ENCODE measurements at places on chromosomes 3 and 15.

DNA sequence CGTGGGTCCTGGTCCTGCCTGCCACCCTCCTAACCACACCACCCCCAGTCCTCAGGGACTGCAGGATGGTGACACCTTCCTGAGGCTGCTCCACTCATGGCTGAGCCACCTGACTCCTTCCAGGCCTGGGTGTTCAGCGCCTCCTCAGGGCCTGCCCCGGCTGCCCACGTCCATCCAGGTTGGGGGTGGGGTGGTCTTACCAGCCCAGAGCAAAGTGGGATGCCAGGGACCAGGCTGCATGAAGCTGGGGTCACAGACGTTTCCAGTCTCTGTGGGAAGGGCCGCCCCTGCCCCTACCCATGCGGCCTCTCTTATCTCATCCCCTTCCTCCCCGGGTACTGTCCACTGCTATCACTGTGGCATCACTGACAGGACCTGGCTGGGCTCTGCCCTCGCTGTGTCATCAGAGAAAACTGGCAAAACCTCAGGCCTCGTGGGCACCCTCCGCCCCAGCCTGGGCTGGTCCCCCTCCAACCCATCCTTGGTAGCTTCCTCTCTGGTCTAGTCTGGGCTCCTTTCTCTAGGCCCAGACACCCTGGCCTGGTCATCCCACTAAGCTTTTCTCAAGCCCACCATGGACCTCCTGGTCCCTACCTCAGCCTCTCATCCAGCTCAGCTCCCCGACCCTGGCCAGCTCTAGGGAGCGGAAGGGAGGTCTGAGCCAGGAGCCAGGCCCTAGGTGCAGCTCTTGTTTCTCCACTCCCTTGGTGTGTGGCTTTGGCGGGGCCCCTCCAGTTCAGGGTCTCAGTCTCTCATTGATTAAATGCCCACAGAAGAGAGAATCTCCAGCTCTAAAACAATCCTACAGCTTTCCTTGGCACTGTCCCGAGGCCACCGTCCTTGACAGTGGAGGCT lies 32.9 kb downstream of the WNT7A start:
- DNase-seq = no peak

- DNase-seq = no peak
Observed at GRCh38 chr3:149016669-149017541, 25.6 kb downstream of the GYG1 start.

- DNase-seq = no peak
Observed at GRCh38 chr15:42800731-42801474, 64.0 kb upstream of the CDAN1 start.

GRCh38 chr3:140704733-140705132 lies 26.9 kb downstream of the TRIM42 start:
- no peak for DNase-seq

DNA sequence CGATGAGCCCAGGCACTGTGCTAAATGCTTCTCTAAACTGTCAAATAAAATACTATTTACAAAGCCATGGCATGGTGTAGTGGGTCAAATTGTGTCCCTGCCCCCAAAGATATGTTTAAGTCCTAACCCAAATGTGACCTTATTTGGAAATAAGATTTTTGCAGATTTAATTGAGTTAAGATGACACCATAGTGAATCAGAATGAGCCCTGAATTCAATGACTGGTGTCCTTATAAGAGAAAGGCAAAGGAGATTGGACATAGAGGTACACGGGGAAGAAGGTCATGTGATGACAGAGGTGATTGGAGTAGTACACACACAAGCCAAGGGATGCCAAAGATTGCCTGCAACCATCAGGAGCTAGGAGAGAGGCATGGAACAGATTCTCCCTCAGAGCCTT lies 121.6 kb upstream of the VEPH1 start:
- no peak for DNase-seq

- no peak for DNase-seq
Observed at GRCh38 chr3:170228093-170228766, 6.0 kb downstream of the PRKCI start.

DNA sequence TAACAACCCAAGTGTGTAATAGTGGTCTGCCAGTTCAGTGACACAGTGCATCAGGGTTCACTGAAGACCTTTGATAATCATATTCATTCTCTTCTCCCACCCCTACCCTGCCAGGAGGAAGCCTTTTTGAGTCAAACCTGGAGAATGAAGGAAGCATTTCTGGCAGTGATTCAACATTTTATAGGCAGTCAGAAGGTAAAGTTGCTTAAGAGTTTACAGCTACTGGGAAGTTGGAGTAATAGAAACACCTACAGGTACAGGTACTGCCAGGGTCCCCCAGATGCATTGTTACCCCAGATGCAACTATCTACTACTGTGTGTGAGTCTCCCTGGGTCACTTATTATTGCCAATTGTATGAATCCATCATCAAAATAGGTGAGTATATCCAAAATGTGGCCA lies 146.9 kb upstream of the EIF1B start:
- DNase-seq = no peak

GRCh38 chr15:56533731-56534403 lies 68.9 kb upstream of the MNS1 start:
- DNase-seq = no peak

GRCh38 chr3:48595526-48596121 lies 495 bp upstream of the COL7A1 start:
- DNase-seq = no peak

DNA sequence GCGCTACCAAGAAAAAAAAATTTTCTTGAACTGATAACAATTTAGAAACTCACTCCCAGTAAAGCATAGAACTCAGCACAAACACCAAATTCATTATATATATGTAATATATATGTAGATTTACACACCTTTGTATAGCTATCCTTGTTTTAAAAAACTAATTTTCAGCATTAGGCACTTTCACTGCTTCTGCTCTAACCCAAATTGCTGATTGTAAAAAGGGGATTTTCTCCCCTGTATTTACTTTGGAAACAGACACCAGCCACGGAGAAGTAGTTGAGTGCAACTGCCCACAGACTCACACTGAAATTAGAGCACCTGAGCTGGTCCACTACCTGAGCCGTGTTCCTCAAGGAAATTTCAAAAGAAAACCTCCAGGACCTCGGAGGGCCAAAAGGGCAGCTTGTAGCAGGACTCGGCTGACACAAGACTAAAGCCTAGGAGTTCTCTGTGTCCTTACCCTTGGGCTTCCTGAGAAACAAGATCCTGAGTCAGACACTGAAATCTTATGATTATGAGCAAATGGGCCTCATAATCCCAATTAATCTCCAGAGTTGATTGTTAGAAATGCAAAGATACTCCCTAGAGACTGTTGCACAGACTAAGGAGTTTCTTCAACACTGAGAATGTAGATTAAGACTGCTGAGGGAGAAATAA lies 106.0 kb downstream of the TNIK start:
- DNase-seq = no peak

- no peak for DNase-seq
Observed at GRCh38 chr3:110608566-110608965, 463.1 kb upstream of the NECTIN3 start.

GRCh38 chr15:25175033-25175788 lies 220.4 kb downstream of the SNRPN start:
- no peak for DNase-seq

DNA sequence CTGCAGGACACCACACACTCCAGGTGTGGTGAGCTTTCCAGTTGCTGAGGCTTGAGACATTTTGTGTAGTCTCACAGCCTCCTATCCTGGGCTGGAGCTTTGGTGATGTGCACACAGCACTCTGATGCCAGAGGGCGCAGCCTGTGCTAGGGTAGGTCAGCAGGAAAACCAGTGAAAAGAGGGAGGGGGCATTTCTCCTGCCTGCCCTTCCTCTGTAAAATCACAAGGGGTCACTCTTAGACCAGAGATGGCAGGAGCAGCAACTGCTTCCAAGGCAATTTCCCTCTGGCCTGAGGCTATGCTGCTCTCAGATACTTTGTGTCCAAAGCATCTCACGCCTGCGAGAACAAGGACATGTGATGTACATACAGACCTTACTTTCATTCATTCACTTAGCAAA lies 16.5 kb upstream of the MUSTN1 start:
- no peak for DNase-seq

GRCh38 chr3:122405015-122405414 lies 10.8 kb downstream of the WDR5B start:
- no peak for DNase-seq

DNA sequence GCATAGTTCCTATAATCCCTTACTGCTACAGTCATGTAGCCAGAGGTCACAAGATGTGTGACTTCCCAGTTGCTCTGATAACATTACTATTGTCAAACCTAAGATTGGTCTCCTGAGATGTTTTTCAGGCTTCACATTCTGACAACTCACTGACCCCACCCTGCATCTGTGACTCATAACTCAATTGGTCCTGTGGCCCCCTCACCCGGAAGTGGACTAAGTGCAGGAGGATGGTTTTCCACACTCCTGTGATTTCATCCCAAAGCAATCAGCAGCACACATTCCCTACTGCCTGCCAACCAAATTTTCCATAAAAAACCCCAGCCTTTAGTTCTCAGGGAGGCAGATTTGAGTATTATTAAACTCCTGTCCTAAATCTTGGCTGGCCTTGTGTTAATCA lies 564.9 kb upstream of the ZNF385D start:
- no peak for DNase-seq

DNA sequence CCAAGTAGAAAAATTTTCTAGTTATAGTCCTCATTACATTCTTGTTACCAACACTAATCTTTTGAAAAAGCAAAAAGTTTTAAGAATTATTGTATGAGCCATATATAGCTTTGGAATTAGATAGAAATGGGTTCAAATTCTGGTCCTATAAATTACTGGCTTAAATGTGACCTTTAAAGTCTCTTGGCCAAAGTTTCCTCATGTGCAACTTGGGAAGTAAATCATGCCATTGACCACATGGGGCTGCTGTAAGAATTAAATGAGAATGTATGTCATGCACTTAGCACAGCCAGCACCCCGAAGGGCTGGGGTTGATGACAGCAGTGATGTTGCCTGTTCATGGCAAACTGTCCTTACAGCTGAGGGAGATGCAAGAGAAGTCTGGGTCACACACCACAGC lies 108.3 kb downstream of the TOP2B start:
- no peak for DNase-seq

DNA sequence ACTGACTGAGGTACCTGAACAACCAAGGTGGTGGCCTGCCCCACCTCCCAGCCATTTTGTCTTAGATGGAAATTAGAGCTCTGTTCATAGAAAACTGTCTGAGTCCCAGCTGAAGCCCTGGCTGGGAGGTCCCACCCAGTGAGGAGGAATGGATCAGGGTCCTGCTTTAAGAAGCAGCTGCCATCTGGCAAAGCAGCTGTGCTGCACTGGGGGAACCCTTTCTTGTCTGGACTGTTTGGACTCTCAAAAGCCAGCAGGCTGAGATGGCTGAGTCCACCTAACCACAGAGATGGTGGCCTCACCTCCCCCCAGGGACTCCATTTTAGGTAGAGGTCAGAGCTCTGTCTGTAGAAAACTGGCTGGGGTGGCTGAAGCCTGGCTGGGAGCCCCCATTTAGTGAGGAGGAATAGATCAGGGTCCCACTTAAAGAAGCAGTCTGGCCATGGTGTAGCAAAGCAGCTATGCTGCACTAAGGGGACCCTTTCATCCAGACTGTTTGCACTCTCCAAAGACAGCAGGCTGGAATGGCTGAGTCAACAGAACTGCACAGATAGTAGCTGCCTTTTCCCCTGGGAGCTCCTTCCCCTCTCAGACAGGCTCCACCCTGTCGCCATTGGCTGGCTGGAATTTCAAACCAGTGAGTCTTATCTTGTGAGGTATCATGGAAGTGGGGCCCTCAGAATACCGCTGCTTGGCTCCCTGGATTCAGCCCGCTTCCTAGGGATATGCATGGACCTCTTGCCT lies 116.9 kb downstream of the EPHA6 start:
- no peak for DNase-seq

GRCh38 chr3:143084856-143085731 lies 34.5 kb upstream of the CHST2 start:
- no peak for DNase-seq

DNA sequence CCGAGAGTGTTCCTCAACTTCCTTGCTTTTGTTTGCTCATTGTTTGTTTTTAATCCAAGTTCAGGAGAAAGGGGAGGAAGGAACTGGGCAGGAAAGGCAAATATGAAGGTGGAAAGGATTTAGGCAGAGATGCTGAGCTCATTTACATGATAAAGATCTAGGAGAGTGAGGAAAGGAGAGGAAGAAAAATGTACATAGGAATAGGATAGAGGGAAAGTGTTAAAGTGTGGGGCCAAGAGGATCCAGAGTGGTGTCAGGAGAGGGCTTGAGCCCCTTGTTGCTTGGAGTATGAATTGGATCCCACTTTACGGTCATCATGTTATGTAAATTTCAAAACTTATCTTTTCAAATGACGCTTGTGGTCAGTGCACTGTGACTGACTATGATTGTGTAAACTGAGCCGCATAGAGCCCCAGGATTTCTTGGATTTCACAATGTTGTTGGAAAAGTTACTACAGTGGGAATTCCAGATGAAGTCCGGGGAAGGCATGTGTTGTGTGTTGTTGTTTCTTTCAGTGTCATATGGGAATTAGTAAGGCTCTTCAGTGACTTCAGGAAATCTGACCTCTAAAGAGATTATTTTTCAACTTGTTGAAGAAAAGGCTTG lies 15.0 kb upstream of the PLD1 start:
- no peak for DNase-seq

- no peak for DNase-seq
Observed at GRCh38 chr15:75834021-75834420, 9.2 kb upstream of the UBE2Q2 start.

DNA sequence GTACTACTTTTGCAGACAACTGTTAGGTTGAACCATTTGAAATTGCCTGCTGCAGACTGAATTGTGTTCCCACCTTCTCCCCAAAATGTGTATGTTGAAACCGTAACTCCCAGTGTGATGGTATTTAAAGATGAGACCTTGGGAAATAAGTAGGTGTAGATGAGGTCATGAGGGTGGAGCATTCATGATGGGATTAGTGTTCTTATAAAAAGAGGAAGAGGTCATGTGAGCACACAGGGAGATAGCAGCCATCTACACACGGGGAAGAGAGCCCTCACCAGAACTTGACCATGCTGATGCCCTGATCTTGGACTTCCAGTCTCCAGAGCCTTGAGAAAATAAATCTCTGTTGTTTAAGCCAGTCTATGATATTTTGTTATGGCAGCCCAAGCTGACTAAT lies 17.4 kb upstream of the FHIT start:
- DNase-seq = no peak

DNA sequence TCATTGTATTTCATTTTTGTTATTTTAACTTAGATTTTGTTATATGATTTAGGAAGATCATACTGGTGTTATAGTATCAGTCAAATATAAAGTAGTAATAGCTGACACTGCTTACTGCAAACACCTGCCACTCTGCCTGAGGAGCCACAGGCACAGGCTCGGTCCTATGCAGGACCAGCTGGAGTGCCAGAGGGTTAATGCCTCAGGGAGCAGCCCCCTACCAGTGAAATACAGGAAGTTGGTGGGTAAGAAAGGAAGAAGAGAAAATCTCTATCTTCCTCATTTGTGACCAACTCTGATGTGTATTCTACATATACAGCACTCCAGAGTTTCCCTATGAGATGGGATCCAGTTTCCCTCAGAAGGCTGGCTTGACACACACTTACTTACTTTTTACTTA lies 593.3 kb downstream of the UNC13C start:
- no peak for DNase-seq

DNA sequence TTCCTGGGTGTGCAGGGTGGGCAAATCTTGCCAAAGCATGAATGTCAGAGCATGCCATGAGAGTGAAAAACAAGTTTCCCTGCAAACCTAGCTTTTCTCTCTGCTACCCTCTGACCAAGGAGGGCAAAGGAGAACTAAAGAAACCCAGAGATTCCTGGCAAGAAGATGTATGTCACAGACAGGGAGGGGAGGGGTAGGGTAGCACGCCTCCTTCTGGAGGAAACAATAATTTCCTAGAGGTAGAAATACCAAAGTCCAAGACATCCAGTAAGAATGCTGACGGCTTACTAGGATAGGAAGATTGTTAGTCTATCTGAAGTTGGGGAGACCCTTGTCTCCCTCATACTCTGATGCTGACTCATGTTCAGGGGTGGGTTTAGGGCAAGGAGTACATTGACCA lies 203.9 kb downstream of the NR1D2 start:
- no peak for DNase-seq

Data from T-helper 2 cell (primary cell).